T-helper 17 cell (primary cell): ENCODE measurements at places on chromosomes 2 and 18. TPM values are rescaled to one million over a fixed set of nuclear protein-coding genes. Genes with fewer than 3 reads are reported as not detected.
A peak's percentile ranks its signal among the peaks of the same experiment; 100 is the strongest.

The TEX51 gene
- not detected for total RNA-seq

DNA sequence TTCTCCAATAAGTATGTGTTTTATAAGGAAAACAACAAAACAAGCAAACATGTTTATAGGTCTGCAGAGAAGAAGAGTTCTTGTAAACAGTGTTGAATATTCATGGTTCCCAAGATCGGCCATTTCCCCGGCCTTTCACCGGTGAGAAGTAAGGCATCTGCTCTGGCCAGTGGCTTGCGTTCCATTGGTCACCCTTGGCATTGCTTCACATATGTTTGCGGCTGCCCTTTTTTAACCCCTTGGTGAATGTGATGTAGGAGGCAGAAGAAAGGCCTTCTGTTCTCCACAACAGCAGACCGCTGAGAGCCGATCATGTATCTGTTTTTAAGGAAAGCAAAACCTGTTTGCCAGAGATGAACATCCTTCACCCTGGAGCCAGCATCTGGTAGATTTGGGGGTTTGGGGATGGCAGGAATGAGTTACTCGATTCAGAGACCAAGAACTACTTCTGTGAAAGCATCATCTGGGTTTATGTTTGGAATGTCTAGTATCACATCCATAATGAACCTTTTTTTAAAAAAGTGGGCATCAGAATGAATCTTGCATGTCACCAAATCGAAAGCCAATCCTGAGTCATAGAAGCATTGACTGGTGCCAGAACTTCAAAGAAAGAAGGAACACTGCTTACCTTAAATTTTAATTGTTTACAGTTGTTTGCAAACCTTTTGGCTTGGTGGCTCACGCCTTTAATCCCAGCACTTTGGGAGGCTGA is 112.3 kb downstream of the AGAP1 start:
- peaks cover 22% of the 10 kb centered on the region for H3K27me3 ChIP-seq
- DNase-seq, result no peak
- H3K4me1 ChIP-seq, result no peaks in the 10 kb centered on the region
- H3K4me3 ChIP-seq, result no peak overlapping the region
- no peaks in the 10 kb centered on the region for H3K36me3 ChIP-seq
- H3K27ac ChIP-seq, result no peak overlapping the region

- H3K4me3 ChIP-seq, result no peak overlapping the region
- H3K27ac ChIP-seq, result no peak overlapping the region
- no peaks in the 10 kb centered on the region for H3K27me3 ChIP-seq
- no peaks in the 10 kb centered on the region for H3K4me1 ChIP-seq
Measured at GRCh38 chr2:125516496-125517109, 1139.4 kb upstream of the GYPC start.

The HES6 gene
- 0.47 TPM for total RNA-seq

DNA sequence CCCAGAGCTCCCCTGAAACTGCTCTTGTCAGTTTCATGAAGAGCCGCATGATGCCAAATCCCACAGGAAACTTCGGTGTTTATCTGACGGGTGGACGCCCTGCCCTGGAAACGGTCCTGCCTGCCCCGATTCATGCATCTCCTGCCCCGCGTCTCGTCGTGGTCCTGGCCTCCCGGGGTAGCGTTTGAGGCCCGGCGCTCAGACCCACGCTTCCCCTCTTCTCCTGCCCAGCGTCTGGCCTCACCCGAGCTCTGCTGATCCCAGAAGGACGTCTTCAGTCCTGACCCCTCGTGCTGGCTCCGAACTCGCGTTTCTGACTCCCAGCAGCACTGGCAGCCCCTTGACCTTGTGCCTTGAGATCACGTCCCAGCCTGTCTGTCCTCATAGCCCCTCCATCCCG is 180.5 kb downstream of the TMEM18 start:
- peaks cover 54% of the 10 kb centered on the region for H3K27me3 ChIP-seq
- peaks cover 3% of the 10 kb centered on the region for H3K4me1 ChIP-seq
- DNase-seq, result no peak
- no peak overlapping the region for H3K27ac ChIP-seq
- no peak overlapping the region for H3K4me3 ChIP-seq

The UNC80 gene
- total RNA-seq, result not detected

DNA sequence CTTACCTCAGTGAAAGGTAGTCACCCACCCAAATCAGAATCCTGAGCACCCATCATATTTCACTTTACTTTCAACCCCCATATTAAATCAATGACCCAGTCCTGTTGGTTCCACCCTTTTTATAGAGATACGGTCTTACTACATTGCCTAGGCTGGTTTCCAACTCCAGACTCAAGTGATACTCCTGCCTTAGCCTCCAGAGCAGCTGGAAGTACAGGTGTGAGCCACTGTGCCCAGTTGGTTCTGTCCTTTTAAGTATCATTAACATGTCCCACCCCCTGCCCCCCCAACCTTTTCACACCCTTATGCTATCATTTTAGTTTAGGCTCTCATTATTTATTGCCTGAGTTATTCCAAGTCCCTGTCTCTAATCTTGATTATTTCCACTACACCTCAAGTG is 28.7 kb downstream of the MSH6 start:
- H3K4me3 ChIP-seq, result peak overlapping the region; percentile 61
- peak overlapping the region; percentile 89 for H3K27ac ChIP-seq
- H3K36me3 ChIP-seq, result peaks cover 13% of the 10 kb centered on the region
- DNase-seq, result no peak

- no peaks in the 10 kb centered on the region for H3K27me3 ChIP-seq
- H3K4me3 ChIP-seq, result peak overlapping the region; percentile 84
- no peaks in the 10 kb centered on the region for H3K36me3 ChIP-seq
- H3K27ac ChIP-seq, result peak overlapping the region; percentile 99
- DNase-seq, result no peak
Measured at GRCh38 chr2:112187046-112187715, 49.0 kb downstream of the FBLN7 start.

DNA sequence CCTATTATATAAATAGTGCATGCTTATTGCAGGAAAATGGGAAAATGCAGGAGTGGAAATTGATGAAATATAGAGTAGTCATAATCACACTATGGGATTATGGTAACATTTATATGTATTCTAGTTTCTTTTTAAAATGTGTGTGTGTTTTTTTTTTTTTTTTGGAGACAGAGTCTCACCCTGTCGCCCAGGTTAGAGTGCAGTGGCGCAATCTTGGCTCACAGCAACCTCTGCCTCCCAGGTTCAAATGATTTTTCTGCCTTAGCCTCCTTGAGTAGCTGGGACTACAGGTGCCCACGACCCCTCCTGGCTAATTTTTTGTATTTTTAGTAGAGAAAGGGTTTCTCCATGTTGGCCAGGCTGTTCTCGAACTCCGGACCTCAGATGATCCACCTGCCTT is 47.0 kb downstream of the BIRC6 start:
- H3K36me3 ChIP-seq, result peaks cover 3% of the 10 kb centered on the region
- H3K27me3 ChIP-seq, result no peaks in the 10 kb centered on the region
- H3K27ac ChIP-seq, result no peak overlapping the region
- peaks cover 5% of the 10 kb centered on the region for H3K4me1 ChIP-seq

DNA sequence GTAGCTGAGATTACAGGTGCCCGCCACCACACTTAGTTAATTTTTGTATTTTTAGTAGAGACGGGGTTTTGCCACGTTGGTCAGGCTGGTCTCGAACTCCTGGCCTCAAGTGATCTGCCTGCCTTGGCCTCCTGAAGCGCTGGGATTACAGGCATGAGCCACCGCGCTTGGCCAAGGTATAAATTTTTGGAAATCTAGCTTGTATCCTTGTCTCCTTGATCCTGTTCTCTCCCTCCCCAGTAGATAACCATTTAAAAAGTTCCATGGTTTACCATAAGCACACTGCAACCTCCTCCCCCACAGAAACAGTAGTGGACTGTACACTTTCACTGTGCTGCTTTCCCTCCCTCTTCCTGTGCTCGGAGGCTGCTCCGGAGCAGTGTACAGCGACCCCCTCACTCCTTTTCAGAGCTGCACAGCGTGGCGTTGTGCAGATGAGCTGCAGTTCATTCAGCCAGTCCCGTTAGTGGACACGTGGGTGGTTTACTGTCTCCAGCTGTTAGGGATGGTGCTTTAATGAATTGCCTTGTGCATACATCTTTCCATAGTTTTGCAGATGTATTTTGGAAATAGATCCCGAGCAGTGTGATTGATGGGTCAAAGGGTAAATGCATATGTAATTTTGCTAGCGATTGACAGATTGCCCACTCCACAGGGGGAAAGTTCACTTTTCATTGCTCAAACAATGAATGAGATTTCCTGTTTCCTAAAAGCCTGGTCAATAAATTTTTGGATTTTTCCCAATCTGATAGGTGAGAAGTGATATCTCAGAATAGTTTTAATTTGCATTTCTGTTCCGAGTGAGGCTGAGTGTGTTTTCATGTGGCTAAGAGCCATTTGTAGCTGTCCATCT is 14.8 kb downstream of the ASB1 start:
- DNase-seq, result no peak
- peaks cover 5% of the 10 kb centered on the region for H3K36me3 ChIP-seq
- peaks cover 35% of the 10 kb centered on the region for H3K4me1 ChIP-seq
- H3K4me3 ChIP-seq, result peak overlapping the region; percentile 55
- no peaks in the 10 kb centered on the region for H3K27me3 ChIP-seq
- no peak overlapping the region for H3K27ac ChIP-seq

DNA sequence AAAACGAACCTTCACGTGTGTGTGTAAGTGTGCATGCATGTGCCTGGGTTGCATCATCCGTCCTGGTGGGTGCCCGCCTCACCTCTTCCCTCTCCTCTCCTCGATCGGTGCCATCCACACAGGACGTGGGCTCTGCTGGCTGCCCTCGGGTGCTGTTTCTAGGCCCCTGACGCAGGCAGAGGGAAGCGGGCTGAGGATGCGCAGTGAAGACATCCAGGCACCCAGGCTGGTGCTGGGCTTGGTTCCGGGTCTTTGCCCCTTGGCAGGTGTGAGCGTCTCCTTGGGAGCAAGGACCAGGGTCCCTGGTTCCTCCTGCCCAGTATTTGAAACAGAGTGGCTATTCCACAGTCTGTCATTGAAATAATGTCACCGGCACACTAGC is 6.2 kb upstream of the ADCY3 start:
- peaks cover 4% of the 10 kb centered on the region for H3K27me3 ChIP-seq
- H3K4me1 ChIP-seq, result peaks cover 5% of the 10 kb centered on the region
- H3K4me3 ChIP-seq, result no peak overlapping the region
- DNase-seq, result no peak
- H3K36me3 ChIP-seq, result no peaks in the 10 kb centered on the region

- no peak for DNase-seq
- no peak overlapping the region for H3K4me3 ChIP-seq
- no peaks in the 10 kb centered on the region for H3K27me3 ChIP-seq
- H3K27ac ChIP-seq, result no peak overlapping the region
Measured at GRCh38 chr2:138356178-138356577, 145.4 kb upstream of the SPOPL start.

DNA sequence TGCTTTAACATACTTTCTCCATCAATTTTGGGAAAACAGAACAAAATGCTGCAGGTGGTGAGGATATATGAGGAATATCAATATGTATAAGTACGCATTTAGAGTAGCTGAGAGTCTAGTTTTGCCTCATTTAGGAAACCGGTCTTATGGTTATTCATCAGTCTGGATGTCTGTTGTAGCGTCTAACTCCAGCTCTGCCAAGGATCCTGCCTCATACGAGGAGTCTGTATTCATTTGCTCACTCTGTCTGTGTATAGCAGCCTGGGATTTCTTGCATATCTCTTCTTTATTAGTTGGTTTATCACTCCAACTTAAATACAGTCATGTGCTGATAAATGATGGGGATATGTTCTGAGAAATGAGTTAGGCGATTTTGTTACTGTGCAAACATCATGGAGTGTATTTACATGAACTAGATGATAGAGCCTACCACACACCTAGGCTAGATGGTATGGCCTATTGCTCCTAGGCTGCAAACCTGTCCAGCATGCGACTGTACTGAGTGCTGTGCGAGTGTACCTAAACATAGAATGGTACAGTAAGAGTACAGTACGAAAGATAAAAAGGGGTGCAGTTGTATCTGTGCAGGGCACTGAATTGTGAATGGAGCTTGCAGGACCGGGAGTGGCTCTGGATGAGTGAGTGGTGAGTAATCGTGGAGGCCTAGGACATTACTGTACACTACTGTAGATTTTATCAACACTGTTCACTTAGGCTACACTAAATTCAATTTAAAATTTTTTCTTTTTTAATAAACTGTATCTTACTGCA is 148.1 kb downstream of the ZNF407 start:
- no peaks in the 10 kb centered on the region for H3K36me3 ChIP-seq
- DNase-seq, result no peak
- peaks cover 5% of the 10 kb centered on the region for H3K4me1 ChIP-seq
- no peaks in the 10 kb centered on the region for H3K27me3 ChIP-seq

- no peak for DNase-seq
- H3K36me3 ChIP-seq, result peaks cover 3% of the 10 kb centered on the region
- H3K27ac ChIP-seq, result peak overlapping the region; percentile 59
- H3K4me3 ChIP-seq, result peak overlapping the region; percentile 71
Measured at GRCh38 chr2:101486258-101486701, 11.4 kb upstream of the RFX8 start.

The NABP1 gene
- 71.6 TPM for total RNA-seq

DNA sequence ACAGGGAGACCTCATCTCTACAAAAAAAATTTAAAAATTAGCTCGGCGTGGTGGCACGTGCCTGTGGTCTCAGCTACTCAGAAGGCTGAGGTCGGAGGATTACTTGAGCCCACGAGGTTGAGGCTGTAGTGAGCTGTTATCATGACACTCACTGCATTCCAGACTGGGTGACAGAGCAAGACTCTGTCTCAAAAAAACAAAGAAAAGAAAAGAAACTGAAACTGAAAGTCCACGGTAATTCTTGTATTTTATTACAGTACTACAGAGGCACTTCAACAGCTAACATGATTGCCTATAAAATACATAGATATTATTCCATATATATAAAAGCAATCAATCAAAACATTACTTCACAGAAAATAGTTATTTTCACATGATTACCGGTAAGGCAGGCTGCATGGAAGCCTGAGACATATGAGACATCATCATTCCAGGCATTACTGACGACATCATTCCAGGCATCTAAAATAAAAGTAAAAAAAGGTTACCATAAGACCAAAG is 23.1 kb downstream of the PRPF40A start:
- H3K27ac ChIP-seq, result peak overlapping the region; percentile 92
- no peaks in the 10 kb centered on the region for H3K36me3 ChIP-seq
- DNase-seq, result no peak
- peaks cover 18% of the 10 kb centered on the region for H3K4me1 ChIP-seq
- H3K4me3 ChIP-seq, result peak overlapping the region; percentile 83
- no peaks in the 10 kb centered on the region for H3K27me3 ChIP-seq
